ENCODE measurements at places on chromosomes 11 and 22.

DNA sequence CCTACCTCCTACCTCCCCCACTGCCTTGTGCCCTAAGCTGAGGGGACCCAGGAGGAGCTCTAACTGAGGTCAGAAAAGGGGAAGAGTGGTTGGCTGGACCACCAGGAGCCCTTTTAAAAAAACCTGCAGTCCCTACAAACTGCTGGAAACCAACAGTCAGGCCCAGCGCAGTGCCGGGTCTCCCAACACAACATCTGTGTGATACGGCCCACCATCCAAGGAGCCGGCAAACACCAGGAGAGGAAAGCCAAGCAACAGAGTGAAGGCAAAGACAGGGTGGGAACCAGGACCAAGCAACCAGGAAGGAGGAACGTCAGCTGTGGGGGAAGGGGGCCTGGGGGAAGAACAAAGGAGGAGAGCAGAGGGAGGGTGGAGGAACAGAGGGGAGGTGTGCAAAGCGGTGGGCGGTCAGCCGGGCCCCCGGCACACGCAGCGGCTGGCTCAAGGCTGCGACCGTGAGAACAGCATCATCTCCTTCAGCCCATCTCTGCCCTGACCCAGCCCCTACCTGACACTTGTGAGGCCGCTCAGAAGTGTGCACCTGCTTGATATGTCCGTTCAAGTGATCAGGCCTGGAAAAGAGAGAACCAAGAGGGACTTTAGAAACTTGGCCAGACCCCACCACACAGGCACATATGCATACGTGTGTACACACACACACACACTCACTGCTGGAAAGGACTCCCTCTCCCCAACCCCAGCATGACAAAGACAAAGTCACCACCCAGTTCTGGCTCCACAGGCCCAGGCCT lies 3.6 kb downstream of the PATZ1 start:
- no peak for DNase-seq

DNA sequence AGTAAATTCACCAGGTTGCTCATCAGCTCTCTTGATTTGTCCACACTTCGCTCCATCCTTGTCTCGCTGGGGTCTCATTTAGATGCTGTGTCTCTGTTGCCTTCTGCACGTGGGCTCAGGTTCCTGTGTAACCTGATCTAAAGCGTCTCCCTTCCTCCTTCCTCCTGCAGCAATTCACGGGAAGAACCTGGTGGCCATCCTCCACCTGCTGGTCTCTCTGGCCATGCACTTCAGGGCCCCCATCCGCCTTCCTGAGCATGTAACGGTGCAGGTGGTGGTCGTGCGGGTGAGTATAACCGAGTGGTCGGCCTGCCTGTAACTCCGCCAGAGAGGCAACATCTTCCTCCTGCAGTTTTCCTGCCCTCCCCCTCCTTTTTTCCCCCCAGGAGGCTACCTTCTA lies 48.0 kb upstream of the PARVG start:
- no peak for DNase-seq

GRCh38 chr11:76491644-76492043 lies 46.8 kb downstream of the EMSY start:
- no peak for DNase-seq

- no peak for DNase-seq
Measured at GRCh38 chr11:132658004-132658403, 874.3 kb downstream of the OPCML start.

DNA sequence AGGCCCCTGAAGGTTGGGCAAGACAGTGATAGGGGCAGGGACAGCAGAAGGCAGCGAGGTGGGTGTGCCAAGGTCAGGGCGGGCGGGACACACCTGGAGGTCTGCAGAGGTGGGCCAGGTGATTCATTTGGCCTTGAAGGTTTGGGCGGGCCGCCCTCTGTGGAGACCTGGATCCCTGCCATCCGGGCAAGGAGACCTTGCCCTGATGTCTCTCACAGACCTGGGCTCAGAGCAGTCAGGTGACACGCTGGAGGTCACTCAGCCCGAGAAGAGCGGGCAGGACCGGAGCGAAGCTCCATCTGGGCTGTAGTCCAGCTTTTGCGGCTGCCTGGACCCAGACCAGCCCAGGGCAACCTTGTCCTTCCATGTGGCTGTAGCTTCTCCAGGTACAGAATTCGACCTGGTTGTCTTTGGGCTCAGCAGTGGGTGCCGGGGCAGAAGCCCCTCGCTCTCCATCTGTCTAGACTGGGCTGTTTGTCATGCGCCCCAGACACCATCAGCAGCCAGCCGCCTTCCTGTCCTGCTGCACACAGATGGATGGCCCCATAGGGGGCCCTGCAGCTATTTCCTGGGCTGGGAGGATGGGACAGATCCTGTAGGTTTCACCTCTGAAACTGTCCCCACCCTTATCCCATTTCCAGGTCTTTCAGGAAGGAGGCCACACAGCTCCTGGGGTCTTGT lies 3.1 kb downstream of the MRGPRG start:
- no peak for DNase-seq

DNA sequence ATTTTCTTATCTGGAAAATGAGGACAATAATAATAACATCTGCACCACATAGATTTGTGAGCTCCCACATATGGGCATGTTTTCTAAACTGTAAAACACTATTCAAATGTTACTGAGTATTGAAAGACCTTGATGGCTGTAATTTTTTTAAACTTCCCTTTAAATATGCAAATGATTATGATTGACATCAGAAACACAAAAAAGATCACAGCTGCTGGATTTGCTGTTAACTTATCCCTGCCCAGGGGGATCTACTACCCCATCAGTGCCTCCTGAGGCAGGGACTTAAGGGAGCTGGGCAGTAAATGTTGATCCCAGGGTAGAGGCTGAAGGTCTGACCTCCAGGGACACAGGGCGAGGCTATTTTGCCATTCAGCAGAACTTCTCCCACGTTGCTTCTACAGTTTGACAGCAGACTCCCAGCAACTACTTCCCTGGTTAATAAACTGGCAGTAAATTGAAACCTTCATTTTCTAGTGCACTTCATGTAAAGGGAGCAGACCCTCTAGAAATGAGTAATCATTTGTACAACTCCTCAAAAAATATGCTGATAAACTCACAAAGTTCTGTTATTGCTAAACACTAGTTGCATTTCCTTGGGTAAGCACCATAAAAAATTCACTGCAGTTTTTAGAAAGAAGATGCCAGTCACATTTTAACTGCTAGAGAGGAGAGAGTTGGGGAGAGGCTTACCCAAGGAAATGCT lies 20.3 kb downstream of the TMPRSS5 start:
- DNase-seq: no peak

- DNase-seq: no peak
Measured at GRCh38 chr22:33894515-33894914, 25.8 kb downstream of the LARGE1 start.

- DNase-seq: no peak
Measured at GRCh38 chr11:131595797-131596196, 225.4 kb downstream of the NTM start.

DNA sequence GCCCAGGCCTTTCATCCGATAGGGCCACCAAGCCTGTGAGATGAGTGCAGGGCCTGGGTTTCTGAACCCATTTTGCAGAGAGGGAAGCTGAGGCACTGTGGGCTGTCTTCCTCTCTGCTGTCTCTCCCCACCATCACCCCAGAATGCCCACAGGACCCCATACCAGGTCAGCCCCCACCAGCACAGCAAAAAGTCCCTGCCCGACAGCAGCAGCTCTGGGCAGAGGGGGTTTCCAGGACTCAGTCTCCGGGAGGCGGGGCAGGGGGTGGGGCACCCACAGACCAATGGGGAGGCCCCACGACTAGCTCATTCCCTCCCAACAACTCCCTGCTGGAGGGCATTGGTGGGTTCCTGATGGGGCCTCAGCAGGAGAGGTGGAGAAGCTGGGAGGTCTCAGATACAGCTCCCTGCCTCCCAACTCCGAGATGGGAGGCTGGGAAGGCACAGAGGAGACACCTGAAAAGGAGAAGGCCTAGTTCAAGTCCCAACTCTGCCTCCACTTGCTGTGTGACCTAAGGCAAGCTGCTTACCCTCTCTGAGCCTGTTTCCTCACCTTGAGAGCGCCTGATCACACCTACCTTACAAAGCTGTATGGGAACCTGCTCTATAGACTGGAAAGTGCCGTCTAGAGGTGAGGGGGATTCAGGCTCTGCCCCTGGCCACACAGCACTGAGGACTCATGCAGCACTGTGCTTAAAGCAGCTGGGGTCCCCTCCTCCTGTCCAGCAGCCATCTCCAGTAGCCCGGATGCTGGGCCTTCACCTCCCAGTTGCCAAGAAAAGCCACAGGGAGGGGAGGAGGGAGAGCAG lies 3.5 kb downstream of the CBX7 start:
- DNase-seq: peak; percentile 22

- peak; percentile 91 for DNase-seq
Measured at GRCh38 chr22:20531404-20532201, 24.2 kb downstream of the MED15 start.

DNA sequence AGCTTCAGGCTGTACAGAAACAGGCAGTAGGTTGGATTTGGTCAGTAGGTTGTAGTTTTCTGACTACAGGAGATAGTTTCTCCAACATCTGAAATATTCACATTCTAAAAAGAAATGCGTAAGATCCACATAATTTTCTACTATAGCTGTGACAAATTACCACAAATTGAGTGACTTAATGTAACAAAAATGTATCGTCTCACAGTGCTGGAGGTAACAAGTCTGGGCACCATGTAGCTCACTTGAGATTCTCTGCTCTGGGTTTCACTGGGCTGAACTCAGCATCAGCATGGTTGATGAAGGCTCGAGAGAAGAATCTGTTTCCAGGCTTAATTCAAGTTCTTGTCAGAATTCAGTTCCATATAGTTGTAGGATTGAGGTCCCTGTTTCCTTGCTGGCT lies 350.9 kb upstream of the CCDC179 start:
- DNase-seq: no peak

- peak; percentile 46 for DNase-seq
Measured at GRCh38 chr11:47924184-47924691, 56.1 kb upstream of the PTPRJ start.

- DNase-seq: no peak
Measured at GRCh38 chr11:129933891-129934290, 38.5 kb upstream of the NFRKB start.

DNA sequence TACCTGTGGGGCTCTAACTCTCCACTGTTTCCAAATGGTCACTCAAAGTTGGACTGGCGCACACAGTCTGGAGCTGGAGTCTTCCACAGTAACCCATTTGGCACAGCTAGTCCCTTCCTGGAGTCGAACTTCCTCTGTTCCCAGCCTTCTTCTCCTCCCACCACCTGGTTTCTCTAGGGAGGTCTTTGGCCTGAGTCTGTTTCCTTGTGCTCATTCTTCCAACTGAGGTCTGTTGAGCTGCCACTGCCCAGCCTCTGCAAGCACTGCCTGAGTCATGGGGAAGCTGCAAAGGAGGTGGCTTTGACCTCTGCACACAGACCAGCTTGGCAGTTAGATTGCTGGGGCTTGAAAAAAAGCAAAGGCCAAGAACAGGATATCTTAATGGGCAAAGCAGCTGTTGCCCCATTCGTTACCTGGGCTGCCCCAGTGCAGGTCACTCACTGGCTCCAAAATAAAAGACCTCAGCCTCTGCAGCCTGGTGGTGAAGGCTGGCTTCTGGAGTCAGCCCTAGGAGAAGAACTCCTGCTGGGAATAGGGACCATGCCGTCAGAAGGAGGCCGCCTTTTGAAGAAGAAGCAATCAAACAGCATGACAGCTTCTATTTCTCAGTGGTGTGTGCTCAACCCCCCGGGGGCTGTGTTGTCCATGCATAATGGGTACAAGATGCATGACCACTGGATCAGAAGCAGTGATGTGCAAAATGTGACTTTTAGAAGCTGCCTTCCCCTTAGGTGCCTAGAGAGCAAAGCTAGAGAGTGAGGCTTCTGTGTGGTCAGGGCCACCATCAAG lies 3.0 kb downstream of the ADAMTS15 start:
- DNase-seq: peak; percentile 41

GRCh38 chr22:22111267-22111751 lies 128.7 kb upstream of the TOP3B start:
- DNase-seq: peak; percentile 74

DNA sequence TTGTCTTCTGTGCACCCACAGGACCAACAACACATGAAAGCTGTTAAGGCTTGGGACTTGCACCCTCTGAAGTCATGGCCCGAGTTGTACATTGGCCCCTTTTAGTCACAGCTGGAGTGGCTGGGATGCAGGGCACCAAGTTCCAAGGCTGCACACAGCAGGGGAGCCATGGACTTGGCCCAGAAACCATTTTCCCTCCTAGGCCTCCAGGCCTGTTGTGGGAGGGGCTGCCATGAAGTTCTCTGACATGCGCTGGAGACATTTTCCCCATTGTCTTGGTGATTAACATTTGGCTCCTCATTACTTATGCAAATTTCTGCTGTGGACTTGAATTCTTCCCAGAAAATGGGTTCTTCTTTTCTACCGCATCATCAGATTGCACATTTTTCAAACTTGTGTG lies 48.8 kb upstream of the GLYAT start:
- DNase-seq: no peak

DNA sequence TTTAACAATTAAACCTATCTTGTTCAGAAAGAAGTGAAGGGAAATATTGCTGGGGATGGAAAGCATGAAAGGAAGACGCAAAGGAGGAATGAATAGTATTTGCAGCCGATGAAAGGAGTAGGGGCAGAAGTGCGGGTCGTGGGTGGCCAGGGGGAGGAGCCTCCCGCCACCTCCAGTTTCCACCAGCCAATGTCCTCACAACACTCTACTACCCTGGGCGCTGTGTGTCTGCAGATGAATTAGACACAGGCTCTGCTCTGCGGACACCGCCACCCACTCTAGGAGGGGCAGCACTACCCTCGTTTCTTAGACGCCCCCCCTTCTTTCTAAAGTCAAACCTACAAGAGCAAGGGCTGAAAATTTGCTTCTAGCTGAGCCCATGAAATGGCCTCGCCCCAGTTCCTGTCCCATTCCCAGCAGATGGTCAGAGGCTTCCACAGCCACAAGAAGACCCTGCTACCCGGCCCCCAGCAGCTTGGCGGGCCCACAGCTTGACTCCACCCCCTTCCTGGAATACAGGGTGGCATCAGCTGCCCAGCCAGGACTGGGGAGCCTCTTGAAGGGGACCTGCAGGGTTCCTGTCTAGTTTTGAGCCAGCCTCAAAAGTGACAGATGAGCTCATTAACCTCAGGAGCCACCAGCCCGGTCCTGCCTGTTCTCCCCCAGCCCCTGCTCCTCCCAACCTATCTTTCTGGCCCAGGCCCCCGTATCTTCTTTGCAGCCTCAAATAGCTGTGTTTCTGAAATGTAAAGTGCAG lies 268.1 kb downstream of the BUD13 start:
- no peak for DNase-seq

GRCh38 chr11:107478922-107479321 lies 21.3 kb upstream of the CWF19L2 start:
- no peak for DNase-seq

DNA sequence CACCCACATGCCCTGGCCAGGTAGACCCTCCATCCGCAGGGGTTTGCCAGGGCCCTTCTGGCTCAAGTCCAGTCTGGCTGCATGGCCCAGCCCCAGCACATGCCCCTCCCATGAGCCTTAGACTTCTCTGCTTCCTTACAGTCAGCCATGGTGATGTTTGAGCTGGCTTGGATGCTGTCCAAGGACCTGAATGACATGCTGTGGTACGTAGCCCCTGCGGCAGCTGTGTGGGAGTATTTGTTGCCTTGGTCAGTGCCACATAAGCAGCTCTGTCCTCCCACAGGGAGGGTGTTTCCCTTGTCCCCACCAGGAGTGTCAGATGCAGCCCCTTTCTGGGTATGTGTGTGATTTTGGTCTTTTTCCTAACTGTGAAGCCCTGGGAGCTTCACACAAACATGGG lies 17.5 kb downstream of the CDC45 start:
- DNase-seq: no peak

Measured in ACHN (cell line).